ENCODE measurements at places on chromosomes 5 and 9.

DNA sequence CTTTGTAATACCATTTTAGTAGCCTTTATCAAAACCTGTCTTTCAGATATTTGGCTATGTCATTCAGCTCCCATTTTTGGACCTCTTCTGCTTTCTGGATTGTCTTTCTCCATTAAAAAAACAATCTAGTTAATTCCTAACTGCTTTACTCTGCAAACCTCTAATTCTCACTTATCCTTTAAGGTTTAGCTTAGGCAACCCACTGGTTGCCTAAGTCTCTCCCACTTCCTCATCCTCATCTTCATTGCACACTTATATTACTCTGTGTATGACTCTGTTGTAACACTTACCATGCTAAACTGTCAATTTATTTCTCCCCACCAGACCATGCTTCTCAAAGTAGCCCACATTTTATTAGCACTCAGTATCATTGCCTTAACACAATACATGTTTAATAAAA, 205.0 kb upstream of the DMRTA1 start:
- DNase-seq, result no peak

DNA sequence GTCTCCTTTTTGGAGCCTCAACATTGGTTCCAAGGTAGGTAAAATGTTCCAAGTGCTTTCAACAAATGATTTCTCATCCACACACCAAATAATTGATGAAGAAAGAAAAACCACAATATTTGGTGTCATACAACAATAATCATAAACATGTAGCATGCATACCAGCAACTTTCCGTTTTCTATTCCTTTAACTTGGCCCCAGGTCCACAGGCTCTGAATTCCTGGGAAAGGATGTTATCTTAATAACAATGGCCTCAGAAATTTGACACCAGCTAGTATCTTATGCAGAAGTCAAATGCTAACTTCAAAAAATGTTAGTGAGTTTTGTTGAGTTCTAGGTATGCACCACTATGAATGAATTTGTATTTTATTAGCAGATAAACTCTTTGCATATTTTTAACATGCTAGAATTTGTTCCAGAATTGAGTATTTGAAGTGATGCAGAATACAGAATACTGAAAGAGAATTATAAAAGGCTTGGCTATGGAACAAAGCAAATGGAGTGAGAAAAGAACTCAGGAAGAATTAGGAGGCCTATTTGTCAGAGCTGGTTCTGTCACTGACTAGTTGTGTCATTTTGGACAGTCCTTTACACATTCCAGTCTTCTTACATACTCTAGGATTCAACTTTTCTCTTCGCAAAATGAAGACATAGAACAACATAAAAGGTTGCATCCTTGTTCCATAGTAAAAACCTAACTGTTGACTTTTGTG, 435.3 kb upstream of the TNC start:
- DNase-seq, result no peak

DNA sequence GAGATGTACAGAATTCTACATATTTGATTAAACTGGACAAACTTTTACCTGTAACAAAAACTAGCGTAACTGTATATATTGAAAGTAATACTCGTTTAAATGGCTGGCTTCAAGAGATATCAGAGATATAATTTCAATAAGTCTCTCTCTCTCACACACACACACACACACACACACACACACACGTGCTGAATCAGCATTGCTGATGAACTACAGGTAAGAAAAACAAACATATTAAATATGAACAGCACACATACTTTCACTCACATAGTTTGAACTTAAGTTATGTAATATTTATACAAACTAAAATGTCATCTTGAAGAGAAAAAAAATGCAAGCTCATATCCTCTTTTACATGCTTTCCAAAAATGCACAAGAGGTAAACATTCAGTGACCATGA, 145.4 kb downstream of the BNC2 start:
- no peak for DNase-seq

- no peak for DNase-seq
Measured at GRCh38 chr9:123421801-123422455, 65.9 kb downstream of the CRB2 start.

- DNase-seq, result no peak
Measured at GRCh38 chr5:148388696-148389095, 4.9 kb downstream of the FBXO38 start.

- peak; percentile 59 for DNase-seq
Measured at GRCh38 chr5:11904265-11904906, at the start of gene CTNND2. Gene CTNND2 (minus strand): TSS chr5:11904446. CDS start chr5:11903853, 593 bp downstream.

- no peak for DNase-seq
Measured at GRCh38 chr9:16267281-16268066, 603.0 kb downstream of the BNC2 start.

- DNase-seq, result no peak
Measured at GRCh38 chr9:73152543-73152844, 829 bp downstream of the ANXA1 start.

DNA sequence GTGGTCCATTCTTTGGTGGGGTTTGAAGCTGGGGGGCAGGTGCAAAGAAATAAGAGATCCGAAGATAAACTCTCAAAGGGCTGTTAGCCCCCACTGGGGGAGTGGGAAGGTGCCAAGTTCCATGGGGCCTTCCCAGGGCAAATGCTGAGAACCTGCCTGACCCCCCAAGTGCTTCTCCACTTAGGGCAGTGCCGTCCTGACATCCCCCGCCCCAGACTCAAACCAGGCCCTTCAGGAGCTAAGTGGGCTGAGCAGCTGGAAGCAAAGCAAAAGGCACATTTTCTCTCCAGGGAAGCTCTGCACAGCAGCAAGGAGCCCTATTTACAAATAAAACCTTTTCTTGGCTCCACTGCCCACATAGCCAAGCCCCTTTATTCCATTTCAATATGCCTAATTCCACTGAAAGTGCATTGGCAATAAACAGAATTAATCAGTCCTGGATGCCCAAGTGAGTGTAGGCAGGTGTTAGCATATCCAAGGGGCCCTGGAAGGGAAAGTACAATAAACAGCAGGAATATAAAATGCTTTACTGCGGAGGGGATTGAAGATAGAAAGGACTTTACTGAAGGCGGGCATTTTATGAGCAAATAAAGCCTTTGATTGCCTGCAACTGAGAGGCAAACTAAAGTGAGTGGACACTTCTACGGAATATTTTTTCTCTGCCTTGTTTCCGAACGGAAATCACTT, 44.6 kb downstream of the WHRN start:
- DNase-seq, result no peak

- no peak for DNase-seq
Measured at GRCh38 chr5:6760686-6761085, 47.5 kb downstream of the TENT4A start.

DNA sequence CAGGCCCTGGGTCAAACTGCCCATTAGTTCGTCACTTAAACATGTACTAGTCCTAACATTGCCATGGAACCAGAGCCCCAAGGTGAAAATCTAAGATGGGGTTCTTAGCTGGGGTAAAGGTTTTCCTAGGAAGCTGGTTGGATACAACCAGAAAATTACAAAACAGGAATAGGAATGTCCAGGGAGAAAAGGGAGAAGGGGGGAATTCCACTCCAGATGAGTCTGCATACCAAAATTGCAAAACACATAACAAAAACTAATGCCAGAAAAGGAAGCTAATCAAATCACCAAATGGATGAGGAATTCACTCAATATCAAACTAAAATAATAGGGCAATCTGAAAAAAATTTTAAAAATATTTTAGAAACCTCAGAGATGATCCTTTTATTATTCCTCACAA, 396.2 kb downstream of the EFNA5 start:
- DNase-seq, result no peak

- no peak for DNase-seq
Measured at GRCh38 chr9:82790875-82791274, 272.1 kb downstream of the RASEF start.

GRCh38 chr5:62791059-62791458, 212.4 kb downstream of the LRRC70 start:
- DNase-seq, result no peak

GRCh38 chr5:42555797-42556196, 132.6 kb downstream of the GHR start:
- DNase-seq, result no peak

GRCh38 chr5:1698589-1699316, 100.9 kb downstream of the MRPL36 start:
- DNase-seq, result no peak

GRCh38 chr5:3594510-3595005, 1.1 kb upstream of the IRX1 start:
- no peak for DNase-seq

GRCh38 chr5:84794486-84795035, 409.9 kb upstream of the EDIL3 start:
- no peak for DNase-seq

GRCh38 chr5:120657104-120657503, 193.0 kb downstream of the PRR16 start:
- no peak for DNase-seq

DNA sequence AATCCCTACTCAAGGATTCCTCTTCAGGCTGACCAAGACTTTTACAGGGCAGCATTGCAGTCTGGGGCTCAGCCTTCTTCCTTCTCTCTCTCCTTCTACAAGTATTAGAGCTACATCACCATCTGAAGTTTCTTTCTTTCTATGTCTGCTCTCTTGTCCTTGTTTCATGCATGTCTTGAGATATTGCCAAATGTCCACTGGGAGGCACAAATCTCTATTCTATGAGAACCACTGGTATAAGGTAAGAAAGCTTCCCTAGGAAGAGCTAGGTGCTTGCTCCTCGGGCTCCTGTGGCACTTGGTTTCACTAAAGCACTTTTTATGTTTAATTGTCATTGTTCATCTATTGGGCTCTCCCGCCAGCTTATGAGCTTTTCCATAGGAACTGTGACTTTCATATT, 289.2 kb upstream of the PCSK5 start:
- no peak for DNase-seq

DNA sequence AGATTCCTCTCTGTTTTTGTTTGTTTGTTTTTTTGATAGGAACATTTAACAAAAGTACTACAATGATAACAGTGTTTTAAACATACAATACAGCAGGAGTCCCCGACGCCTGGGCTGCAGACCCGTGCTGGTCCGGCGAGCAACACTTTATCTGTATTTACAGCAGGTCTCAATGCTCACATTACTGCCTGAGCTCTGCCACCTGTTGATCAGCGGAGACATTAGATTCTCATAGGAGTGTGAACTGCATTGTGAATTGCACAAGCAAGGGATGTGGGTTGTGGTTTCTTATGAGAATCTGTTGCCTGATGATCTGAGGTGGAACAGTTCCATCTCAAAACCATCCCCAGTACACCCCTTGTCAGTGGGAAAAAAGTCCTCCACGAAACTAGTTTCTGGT, 1068.5 kb upstream of the CDH10 start:
- DNase-seq, result no peak

- no peak for DNase-seq
Measured at GRCh38 chr5:62167561-62168057, 138.4 kb upstream of the KIF2A start.

- no peak for DNase-seq
Measured at GRCh38 chr5:88847420-88847819, 35.6 kb downstream of the MEF2C start.

DNA sequence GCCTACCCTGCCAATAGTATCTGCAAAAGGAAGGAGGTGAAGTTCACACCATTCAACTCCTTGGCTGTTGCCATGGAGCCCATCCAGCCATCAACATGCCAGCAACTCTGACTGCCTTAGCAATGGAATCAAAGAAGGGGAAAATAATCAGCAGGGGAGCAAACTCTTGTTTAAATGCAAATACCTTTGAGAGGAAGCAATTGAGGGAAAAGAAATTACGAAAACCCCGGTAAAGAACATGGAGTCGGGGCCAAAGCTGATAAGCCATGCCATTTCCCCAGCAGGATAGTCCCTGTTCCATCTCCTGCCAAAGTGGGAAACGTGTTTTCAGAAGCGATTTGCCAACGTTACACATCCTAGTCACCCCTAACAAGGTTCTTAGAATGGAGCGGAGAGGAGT, 69.0 kb downstream of the MFAP3 start:
- no peak for DNase-seq

DNA sequence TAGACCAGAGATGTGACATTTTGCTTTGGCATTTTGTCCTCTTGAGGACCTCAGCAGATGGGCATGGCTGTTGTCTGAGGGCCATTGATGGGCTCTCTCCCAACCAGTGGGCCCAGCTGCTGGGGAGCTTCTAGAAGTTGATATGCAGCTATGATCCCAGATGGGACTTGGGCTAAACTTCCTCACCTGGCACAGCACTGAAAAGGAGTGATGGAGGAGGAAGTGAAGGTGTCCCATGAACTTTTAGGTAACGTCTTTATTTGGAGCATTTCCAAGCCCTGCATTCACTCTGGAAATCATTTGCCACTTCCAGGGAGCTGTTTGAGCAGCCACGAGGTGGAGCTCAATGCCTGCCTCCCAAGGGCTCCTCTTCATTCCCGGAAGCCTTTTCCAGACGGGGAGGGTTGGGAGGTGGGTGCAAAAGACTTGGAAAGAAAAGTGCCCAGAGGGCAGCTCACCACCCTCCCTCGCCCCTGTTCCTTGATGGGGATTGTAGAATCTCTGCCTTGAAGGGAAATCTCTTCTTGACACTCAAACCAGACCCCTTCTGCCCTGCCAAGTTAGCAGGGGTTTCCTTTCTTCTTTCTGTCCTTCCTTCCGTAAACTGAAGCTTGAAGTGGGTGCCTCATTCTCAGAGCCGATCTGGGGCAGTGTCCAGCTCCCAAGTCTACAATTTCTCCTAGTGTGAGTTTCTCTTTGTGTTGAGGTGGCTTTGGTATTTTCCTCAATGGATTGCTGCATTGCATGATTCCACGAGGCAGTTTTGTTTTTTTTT, 18.1 kb upstream of the NEUROG1 start:
- no peak for DNase-seq

DNA sequence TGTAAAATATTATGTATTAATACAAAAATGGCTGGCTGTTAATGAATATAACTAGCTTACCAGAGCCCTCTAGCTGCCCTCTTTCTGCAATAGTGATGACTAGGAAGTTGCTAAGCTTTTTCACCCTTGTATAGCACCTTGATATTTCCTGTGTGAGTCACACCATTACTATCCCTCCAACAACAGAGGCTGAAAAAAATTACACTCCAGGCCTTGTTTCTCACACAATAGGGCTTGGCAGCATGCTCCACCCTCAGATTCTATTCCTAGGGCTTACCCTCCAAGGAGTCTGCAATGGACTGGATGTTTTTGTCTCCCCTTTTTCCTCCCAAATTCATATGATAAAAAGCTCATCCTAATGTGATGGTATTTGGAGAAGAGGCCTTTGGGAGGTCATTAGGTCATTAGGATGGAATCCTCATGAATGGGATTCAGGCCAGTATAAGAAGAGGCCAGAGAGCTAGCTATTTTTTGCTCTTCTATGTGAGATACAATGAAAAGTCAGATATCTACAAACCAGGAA, 184.6 kb upstream of the MAP1B start:
- no peak for DNase-seq

- no peak for DNase-seq
Measured at GRCh38 chr9:101485924-101486692, 47.5 kb upstream of the RNF20 start.

DNA sequence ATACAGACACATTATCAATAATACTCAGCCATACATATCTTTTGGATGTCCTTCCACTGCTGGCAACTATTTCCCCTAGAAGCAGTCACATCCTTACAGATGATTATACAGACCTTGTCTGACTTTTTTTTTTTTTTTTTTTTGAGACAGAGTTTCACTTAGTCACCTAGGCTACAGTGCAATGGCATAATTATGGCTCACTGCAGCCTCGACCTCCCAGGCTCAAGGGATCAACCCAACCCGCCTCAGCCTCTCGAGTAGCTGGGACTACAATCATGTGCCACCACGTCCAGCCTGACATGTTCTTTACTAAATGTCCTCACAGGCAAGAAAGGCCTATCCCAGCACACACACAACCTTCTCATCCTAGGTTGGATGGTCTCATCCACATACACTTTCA, 24.0 kb downstream of the NR6A1 start:
- DNase-seq, result no peak

- DNase-seq, result no peak
Measured at GRCh38 chr9:2465921-2466460, 155.6 kb upstream of the VLDLR start.

- no peak for DNase-seq
Measured at GRCh38 chr5:9686216-9686615, 56.1 kb upstream of the TAS2R1 start.

Measured in T1000 (cell line).